Cortex of kidney (tissue), 1 donor: ENCODE measurements at places on chromosomes 12 and 14.

DNA sequence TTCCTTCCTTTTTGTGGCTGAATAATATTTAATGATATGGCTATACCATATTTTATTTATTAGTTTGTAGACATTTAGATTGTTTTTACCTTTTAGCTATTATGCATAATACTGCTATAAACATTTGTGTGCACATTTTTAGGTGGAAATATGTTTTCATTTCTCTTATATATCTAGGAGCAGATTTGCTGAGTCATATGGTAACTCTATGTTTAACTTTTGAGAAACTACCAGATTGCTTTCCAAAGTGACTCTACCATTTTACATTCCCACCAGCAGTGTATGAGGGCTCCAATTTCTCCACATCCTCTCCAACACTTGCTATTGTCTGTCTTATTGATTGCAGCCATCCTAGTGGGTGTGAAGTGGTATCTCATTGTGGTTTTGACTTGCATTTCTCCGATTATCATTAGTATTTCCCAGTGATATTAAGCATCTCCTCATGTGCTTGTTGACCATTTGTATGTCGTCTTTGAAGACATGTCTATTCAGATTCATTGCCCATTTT lies 160.2 kb downstream of the KICS2 start:
- DNase-seq, result no peak

DNA sequence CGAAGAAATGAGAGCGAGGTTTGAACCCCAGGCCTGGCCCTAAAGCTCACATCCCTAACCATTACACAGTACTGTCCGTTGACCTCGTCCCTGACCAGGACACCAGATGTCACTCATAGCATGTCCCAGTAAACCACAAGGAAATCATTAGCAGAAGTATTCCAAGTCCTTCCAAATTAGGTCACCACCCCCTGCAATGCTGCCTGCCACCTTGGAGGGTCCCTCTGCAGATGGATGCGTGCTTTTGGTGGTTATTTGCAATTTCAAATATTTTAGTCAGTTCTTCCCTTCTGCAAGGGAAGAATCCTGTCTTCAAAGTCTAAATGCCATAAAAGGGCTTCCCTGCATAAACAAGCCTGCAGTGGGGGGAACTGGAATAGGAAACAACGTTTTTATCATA lies 71.3 kb downstream of the CLMN start:
- DNase-seq, result no peak

DNA sequence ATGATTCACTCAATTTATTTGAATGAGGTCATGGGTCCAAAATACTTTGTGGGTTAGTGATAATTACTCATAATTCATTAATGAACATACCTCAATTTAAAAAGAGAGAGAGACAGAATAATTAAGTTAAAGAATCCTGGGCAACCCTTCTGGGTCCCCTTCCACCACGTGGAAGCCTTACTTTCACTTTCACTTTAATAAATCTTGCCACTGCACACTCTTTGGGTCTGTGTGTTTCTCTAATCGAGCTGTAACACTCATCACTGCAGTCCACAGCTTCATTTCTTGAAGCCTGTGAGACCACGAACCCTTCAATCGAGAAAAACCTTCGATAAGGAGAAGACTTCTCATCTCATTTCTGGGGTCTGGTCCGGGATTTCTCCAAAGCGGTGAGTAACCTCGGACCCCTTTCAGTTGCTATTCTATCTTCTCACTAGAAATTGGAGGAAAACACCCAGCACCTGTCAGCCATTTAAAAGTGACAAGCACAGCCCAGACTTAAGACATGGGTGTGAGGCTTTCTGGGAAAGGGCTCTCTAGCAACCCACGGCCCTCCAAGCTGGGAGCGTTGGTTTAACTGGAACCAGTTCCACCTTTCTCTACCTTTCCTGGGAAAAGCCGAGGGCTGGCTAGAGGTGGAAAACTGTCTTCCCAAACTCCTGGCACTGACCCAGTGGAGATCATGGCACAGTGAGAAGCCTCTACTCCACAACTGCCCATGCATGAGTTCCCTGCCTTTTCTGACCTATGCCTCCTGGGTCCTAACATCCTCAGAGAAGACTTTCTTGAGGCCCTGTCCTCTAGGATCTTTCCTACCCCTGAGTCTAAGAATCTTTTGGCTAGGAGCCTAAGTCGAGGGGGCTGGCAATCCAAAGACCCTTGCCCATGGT lies 148.8 kb upstream of the ATF7IP start:
- DNase-seq, result no peak

DNA sequence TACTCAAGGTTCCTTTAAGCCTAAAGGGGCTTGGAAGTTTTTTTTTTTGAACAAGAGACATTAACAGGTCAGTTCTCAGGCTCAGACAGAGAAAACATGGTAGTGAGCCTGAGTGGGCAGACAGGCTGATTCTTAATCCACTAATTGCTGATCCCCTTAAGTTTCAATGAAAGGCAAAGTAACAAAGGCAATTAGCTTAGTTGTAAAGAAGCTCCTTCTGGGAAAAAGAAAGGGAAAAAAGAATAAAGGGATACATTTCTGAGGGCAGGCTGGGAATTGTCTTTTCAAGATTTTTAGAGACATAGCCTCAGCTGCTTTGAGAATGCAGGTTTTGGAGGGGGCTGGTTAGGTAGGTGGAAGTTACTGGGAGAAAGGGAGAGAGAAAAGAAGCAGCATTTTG lies 133.8 kb downstream of the CFAP54 start:
- no peak for DNase-seq

DNA sequence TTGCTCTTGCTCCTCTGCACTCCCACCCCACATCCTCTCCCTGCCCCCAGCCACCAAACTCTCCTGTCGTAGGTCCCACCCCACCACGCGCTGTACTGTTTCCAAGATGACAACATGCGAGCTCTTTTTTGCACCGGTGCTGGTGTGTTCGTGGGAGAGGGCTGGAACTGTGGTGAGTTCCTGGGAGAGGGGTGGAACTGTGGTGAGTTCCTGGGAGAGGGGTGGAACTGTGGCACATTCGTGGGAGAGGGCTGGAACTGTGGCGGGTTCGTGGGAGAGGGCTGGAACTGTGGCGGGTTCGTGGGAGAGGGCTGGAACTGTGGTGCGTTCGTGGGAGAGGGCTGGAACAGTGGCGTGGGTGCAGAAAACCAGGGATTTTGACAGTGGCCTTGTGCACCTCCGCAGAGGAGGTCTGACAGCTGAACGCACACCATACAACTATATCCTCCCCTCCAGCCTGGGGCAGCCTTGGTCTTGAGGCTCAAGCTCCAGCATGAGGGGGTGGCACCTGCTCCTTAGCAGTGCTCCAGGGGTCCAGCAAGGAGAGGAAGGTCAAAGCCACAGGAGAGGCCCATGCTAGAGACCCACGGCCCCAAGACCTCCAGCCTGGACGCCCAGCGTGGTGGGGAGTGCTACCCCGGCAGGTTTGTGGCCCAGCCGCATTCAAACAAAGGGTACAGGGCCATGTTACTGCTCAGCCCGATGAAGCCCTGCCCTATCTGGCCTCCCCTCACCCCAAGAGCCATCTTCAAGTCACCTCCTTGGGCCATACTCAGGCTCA lies 50.1 kb downstream of the ACTN1 start:
- DNase-seq, result no peak

GRCh38 chr12:3329361-3329760 lies 161.6 kb upstream of the PRMT8 start:
- no peak for DNase-seq
